ENCODE measurements at places on chromosomes 16 and 17.

- DNase-seq: no peak
Observed at GRCh38 chr16:563072-563644, 3.0 kb downstream of the PRR35 start.

DNA sequence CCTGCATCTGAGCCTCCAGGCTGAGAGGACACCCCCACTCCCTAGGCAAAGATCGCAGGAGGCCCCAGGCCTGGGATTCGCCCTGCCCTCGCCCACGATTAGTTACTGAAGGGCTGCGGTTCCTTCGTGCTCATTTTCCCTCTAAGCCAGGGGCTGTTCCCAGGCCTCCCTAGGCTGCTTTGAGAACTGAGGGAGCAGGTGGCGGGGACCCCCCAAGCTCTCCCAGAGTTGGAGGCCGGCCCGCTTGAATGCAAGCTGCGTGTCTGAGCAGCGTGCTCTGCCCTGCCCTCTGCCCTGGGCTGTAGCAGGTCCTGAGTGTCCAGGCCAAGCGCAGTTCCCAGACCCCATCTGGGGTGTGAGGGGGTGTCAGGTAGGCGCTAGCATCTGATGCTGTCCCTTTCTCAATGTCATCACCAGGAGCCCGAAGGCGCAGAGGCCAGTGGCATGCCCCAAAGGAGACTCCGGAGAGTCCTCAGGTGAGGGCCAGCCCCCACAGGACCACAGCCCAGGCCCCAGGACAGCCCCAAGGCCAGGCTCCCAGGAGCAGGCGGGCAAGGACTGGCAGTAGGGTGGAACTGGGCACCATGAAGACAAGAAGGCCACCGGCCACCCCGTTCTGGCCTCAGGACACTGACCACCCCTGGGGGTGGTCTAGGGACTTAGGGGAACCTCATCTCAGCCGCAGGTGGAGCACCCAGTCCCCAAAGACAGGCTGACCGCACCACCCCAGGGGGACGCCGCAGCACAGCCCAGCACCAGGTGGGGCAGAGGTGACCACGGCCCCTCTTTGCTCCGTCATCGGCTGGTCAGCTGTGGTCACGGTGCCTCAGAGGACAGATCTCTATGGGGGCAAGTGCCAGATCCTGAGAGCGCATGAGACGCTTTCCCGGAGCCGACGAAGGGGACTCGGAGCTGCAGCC, 14.6 kb downstream of the ENDOV start:
- DNase-seq: no peak

GRCh38 chr17:6413065-6413464, 21.9 kb downstream of the AIPL1 start:
- DNase-seq: peak; percentile 9

DNA sequence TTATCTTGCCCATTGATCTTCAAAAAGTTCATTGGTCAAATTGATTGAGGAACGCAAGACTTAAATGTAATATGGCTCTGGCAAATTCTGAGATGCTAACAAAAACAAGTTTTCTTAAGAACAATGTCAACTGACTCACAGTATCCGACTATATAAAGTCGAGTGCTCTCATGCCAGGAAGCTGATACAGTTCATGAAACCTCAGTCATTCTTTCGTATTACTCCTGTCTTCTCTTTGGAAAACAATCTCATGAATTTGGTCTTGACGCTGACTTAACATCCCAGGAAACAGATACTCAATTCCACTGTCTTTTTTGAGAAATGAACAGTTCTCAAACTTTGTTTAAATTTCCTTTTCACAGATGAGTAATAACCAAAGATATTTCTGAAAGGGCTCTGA, 704.9 kb downstream of the MAF start:
- no peak for DNase-seq

GRCh38 chr16:11473728-11474127, 113.0 kb downstream of the LITAF start:
- no peak for DNase-seq

- DNase-seq: no peak
Observed at GRCh38 chr16:3021449-3022207, 1.5 kb downstream of the TNFRSF12A start.

DNA sequence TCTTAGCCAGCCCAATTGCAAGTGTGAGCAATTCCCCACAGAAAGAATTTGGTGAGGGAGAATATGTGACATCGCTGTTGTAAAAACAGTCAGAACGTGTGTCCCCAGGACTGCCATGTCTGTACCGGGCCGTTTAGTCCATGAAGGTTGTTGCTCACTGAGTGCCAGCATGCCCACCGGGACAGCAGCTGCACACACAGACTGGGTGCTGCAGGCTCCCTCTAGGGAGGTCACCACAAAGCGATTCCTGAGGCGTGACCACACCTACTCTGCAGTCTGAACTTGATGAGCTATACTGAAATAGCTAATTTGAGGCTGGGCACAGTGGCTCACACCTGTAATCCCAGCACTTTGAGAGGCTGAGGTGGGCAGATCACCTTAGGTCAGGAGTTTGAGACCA, 44.1 kb upstream of the ADORA2B start:
- DNase-seq: no peak

- no peak for DNase-seq
Observed at GRCh38 chr17:45311760-45312476, 4.9 kb downstream of the MAP3K14 start.

All from putamen (tissue), 1 donor.